ENCODE measurements at places on chromosomes 4 and X. TPM values are rescaled to one million over a fixed set of nuclear protein-coding genes. Genes with fewer than 3 reads are reported as not detected.

DNA sequence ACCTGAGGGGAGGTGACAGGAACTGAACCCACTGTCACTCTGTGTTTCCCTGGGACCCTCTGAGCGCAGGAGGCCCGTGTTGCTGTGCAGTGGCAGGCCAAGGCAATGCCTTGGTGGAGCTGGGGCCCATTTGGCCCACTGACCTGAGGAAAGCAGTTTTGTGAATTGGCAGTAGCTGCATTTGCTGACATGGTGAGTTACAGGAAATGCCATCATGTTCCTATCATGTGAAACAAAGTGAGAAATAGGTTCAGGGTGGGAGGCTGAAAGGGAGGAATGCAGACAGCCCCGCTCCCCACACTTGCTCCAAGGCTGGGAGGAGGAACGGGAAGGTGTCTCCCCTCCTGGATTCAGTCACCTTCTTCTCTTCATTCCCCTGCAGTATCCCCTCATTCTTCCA lies 146.1 kb downstream of the PTTG2 start:
- DNase-seq: no peak

GRCh38 chr4:148778980-148779675 lies 336.9 kb upstream of the NR3C2 start:
- DNase-seq: no peak

DNA sequence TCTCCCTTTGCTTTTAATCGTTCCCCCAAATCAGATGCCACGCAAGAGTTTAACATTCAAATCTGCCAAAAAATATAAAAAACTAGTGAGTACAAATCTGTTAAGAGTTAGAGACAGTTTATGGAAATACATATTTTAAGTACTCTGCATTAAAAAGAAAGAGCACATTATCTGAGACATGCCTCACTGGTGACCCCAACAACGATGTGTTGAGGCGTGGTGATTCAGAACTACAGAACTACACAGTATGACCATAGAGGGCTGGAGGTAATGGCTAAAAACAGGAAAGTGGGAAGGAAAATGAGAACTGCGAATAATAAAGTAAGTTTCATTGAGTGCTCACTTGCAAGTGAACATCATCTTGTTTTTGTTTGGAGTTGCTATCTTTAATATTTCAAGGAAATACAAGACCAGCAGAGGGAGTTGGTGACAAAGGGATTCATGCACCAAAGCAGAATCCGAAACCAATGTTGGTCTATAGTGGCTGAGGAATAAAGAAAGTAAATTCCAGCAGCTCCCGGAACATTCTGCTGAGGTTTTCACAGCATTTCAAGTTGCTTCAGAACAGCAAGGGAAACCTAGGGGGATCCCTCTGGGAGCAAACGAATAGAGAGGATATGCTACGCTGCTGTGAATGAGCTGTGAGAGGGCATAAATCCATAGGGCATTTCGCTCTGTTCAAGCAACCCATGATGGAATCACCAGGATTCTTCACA lies 92.2 kb downstream of the DCHS2 start:
- no peak for DNase-seq

- peak; percentile 100 for DNase-seq
Measured at GRCh38 chr4:76984788-76985211, 35.2 kb downstream of the SEPTIN11 start.

DNA sequence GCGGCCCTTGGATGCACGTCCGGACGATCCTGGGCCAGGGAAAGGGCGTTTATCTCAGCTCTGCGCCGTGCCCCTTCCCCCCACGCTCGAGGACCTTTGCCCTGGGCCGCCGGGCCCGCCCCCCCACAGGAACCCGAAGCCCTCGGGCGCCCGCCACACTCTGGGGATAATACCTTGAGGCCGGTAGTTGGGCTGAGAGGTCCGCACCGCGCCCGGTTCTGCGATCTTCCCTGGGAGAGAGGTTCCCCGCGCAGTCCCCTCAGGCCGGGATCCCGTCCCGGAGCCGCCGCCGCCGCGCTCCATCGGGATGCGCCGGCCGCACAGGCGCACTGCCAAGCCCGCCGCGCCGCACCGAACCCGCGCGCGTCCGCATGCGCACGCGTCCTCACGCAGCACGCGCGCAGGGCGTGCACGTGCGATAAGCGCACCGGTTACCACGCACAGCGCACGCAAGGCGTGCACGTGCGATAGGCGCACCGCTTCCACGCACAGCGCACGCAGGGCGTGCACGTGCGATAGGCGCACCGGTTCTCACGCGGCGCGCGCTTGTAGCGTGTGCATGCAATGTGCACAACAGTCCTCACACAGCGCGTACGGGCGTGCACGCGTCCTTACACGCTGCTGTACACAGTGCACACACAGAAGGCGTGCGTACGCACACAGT lies at the start of gene MAP7D2:
MAP7D2 (minus strand) TSS at position 331 of the 664 bp plus-strand sequence; CDS start at position 303, 28 bp downstream.
- DNase-seq: no peak

The KCNIP4 gene
- not detected for polyA plus RNA-seq
